ENCODE measurements at places on chromosomes 5 and 9.

DNA sequence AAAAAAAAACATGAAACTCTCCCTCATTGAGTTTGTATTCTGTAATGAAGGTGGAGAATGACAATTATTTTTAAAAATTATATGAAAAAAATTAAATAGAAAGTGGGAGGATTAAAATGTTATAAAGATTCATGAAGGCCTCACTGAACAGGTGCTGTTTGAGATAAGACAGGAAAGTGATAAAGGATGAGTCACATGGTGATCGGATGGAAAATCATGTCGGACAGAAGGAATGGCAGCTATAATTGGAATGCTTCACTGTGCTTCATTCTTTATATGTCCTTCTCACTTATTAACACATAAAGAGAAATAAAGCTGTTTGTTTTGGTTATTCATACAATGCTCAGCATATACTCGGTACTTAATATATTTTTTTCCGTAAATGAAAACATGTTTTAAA, 464.5 kb upstream of the RGMB start:
- peak; percentile 68 for DNase-seq

DNA sequence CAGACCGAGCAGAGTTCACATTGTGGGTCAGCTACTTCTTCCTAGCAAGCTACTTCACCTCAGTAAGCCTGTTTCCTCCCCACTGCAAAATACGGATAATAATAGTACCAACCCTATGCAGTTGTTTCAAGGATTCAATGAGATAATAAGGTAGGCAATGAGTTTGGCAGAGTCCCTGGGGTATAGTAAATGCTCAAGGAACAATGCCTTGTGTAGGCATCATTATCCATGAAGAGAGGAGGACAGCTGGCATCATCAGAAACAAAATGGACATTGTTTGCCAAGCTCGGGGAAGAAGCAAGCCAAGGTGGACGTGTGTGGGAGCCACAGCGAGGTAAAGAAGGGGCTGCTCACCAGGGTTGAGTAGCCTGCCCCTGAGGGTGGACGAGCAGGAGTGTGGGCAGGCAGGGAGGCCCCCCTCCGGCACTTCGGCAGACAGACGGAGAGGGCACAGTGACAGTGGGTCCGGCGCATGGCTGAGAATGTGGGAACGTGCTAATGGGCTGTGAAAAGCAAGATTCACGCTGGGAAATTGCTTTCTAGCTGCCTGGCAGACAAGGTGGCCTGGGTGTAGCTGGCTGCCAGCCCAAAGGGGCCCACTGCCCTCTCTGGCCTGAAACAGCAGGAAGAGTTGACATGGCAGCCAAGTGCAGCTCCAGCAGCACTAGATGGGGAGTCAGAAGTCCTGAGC, 10.1 kb downstream of the CAMK2A start:
- no peak for DNase-seq

- peak; percentile 80 for DNase-seq
Observed at GRCh38 chr5:135944967-135945560, 9.7 kb downstream of the LECT2 start.

DNA sequence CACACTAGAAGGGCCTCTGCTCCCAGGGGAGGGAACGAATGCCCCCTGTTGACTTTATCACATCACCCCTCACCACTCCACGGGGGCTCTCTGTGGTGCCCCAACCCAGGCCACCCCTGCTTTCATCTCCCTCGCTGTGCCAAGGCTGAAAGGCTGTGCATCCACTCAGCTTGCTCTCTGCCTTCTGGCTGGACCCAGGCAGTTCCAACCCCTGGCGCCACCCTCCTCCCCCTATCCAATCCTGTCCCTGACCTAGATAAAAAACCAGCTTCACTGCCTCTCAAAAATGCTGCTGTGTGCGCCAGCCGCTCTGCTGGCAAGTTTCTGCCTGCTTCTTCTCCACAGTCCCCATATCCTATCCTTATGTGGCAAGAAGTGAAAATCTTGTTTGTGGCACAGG, 22.4 kb upstream of the CORO2A start:
- no peak for DNase-seq

GRCh38 chr5:41270423-41271251, 57.3 kb upstream of the C6 start:
- DNase-seq = peak; percentile 69

DNA sequence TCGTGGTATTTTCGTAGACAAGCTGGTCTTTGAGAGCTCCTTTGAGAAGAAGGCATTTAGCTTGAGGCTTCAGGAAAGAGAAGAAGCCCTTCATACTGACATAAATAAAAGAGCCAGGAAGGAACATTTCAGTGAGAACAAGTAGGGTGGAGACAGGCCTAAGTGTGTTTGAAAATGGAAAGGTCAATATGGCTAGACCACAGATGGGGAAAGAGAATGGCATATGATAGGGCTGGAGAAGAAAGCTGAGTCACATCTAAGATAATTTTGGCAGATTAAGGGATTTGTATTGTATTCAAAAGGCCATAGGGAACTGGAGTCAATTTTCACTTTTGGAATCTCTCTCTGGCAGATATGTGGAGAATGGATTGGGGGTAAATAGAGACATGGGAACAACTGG, 374.9 kb downstream of the TMEM38B start:
- no peak for DNase-seq

DNA sequence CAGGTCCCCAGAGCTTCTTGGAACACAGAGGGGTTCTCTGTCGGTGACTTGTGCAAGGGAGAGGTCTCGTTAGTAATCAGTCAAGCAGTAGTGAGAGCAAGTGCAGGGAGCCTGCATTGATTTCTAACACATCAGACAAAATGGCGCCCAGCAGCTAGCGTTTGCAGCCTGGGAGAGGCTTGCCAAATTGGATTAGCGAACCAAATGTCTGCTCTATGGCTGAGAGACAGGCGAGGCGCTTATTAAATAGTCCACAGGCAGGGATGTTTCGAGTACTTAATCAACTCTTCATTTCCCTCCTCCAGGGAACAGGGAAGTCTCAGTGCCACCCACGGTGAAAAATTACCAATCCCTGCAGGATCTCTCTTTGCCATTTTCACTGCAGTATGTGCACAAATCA, 131.4 kb upstream of the SHB start:
- no peak for DNase-seq

DNA sequence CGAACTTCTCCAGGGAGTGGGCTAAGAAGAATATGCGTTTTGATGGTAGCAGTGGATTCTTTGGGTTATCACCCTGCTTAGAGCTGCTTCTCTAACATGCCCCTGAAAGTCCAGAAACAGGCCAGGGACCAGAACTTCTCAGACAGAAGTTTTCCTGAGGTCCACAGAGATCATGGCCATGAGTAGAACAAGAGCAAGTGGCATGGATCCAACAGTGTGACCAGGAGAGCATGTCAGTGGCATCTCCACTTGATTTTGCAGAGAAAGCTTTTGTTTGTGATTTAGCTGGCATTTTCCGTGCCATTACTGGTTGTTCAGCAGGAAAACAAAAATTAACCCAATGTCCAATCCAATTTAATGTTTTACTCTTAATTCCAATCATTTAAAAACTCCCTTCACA, 298.5 kb upstream of the CD180 start:
- DNase-seq = no peak

DNA sequence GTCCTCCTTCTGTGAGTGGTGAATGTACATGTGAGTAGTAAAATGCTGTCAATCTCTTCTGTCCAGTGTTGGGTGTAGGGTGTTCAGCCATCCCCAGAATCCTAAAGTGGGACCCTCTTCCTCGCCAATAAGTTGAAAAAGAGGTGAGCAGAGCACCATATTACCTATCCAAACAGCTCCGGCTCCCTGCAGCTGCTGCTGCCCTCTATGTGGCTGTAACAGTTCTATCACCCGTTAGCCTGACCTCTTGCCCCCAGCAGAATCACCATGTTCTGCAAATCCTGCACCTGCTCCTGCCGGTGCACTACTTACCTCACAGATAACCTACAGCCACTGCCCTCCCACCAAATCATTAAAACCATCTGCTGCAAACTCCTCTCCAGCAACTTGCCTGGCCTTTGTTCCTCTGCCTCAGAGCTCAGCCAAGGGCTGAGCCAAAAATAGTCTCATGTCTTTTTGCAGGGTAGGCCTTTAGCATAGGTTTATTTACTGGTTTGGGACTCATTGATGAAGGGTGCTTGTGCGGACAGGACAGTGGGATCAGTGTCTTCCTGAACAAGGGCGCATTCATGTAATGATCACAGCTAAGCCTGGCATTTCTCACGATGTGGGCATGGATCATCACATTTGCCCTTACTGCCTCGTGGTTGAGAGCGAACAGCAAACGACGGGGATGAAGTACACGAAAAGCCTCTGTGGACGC, 49.6 kb upstream of the CCL21 start:
- DNase-seq = no peak

DNA sequence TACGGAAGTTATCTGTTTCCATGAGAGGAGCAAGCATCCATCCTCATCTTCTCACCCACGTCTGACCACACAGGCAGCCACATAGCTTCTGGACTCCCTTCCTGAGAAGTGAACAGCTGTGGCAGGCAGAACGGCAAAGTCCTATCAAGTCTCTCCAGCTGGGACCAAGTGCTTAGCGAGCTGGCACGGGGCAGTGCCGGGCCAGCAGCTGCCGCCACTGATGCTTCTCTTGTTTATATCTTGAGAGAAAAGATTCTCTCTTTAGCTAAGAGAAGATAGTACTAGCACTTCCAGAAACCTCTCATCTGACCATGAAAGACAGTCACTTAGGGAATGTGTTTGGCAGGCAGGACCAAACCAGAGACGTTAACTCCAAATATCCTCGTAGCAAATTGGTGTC, 37.2 kb downstream of the PLAC8L1 start:
- DNase-seq = no peak

DNA sequence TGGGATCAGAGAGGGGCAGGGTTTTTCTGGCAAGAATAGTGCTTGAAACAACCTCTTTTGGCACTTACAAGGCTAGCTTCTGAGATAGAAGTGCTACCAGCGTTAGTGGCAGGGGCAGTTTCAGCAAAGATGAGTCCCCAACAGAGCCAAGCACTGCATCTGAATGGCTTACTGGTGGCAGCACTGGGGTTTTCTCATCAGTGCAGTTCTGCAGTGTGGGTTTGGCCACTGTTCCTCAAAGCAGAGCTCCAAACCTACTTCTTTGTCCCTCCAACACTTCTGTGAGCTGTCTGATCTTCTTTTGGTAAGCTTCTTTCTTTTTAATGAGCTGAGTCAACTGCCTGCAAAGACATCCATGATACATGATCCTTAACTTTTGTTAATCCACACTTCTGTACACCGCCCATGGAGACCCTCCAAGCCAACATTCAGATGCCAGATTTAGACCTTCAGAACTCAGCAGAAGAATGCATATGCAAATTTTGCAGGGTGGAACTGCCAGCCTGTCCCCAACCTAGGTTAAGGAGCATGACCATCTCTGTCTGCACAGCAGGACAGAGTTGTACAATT, 29.9 kb upstream of the FSTL4 start:
- no peak for DNase-seq

GRCh38 chr5:176497852-176498251, 39.4 kb downstream of the RNF44 start:
- DNase-seq = peak; percentile 48

DNA sequence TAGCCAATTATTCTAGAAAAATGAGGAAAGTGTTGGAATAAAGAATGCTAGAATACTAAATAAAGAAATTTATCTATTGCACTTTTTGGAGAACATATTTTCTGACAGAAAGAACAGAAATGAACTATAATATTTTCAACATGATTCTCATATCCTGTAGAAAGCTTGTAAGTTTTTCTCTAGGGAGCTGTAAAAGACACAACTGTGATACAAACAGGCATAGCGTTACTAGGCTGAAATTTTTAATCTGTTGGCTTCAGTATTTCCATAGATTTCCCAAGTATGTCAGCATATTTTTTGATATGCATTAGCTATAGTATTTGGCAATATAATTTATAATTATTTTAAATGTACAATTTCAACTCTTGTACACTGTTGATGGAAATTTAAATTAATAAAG, 31.3 kb downstream of the ANXA1 start:
- no peak for DNase-seq

GRCh38 chr9:30280229-30280900, 2104.1 kb upstream of the ACO1 start:
- DNase-seq = no peak

DNA sequence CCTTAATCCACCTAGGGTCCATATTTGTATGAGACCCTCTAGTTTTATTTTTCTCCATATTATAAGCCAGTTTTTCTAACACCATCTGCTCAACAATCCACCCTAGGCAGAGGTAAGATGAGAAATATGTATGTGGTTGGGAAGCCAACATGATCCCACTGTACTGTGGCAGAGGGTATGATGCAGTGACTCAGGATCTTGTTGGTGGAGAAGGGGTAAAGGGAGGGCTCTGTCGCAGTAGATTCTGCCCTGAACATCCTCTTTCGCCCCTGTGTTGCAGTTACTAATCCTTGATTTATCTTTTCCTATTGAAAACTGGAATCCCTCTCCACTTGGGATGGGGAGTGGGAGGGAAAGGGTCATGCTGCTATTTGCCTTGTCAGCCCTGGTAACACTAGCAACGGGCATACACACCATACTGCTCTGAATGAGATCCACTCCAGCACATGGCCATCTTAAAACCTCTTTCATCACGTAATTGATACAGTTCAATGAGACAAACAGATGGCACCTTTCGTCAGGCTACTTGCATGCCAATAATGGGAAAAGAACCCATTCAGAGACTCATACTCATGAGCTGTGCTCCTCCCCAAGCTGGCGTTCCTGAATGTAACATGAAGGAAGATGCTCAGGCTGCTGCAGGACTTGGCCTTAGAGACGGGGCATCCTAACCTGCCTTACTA, 63.0 kb downstream of the ADAMTS12 start:
- DNase-seq = no peak
